NCI-H1436 treated with DMSO at 0.1 percent for 48 hours (cell line): ENCODE measurements at places on chromosomes 3 and 15.

DNA sequence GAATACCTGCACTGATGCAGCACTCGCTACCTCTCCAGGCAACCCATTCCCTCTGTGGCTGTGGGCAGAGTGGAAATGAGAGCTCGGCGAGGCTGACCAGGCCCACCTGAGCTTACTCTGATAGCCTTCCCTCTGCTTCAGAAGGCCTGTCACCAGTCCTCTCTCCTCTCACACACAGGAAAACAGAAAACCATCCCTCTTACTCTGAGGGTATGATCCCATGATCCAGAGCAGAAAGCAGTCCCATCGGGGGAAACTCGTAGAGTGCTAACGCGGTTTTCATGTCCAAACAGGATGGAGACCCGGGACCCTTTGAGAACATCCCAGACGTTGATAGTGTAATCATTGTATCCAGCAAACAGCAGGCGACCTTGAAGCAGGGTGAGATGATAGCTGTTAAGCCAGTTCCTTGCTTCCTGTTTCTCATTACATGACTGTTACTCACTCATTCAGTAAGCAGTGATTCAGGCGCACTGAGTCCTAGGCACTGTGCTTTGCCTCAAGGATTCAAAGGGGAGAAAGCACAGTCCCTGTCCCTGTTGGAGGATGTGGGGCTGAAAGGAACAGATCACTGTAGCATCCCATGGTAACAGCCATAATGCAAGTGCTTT is 11.8 kb upstream of the BCL2L10 start:
- DNase-seq: no peak

GRCh38 chr15:64678126-64678819 is 97.1 kb downstream of the RBPMS2 start:
- no peak for DNase-seq

GRCh38 chr3:105362021-105362665 is 4.6 kb upstream of the ALCAM start:
- DNase-seq: no peak

GRCh38 chr3:128343287-128344051 is 123.2 kb downstream of the DNAJB8 start:
- peak; percentile 20 for DNase-seq

- no peak for DNase-seq
These were observed 243.8 kb upstream of the TLE3 start for GRCh38 chr15:70341566-70341965.

DNA sequence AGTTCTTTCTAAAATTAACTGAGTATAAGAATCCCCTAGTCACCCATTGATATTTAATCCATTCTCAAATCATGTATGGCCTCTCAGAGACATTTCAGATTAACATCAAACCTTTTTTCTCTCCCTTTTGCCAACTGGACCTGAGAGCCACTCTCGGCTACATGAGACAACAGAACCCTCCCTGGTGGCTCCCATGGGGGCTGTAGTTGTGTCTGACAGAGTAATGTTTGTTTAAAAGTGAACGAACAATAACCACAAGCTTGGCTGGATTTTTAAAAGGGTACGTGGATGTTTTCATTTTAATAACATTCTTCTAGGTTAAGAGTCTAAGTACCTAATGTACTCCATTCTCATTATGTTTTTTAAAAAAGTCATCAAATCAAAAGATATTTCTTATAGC is 37.1 kb downstream of the P3H2 start:
- DNase-seq: no peak

- DNase-seq: no peak
These were observed 6.1 kb downstream of the SEMA3G start for GRCh38 chr3:52438579-52439425.

- DNase-seq: no peak
These were observed 1.9 kb downstream of the GATA2 start for GRCh38 chr3:128490915-128491690.

DNA sequence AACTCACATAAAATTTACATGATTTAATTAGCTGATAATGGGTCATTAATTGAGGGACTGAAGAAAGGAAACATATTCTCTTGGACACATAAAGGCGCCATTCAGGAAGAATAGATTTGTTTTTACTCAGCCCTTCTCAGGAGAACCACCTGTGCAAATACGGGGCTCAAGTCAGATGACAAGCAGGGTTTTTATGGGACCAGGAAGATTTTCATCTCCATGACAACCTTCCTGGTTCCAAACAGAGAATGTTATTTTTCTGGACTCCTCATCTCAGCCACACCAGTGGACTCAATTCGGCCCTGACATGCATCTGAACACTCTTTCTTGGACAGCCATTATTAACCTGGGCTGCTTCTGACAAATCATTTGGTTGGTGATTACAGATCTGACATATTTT is 120.5 kb downstream of the PDZRN3 start:
- DNase-seq: no peak

- DNase-seq: no peak
These were observed 77.3 kb upstream of the TSPAN3 start for GRCh38 chr15:77148191-77148590.

- no peak for DNase-seq
These were observed 36.3 kb upstream of the MYH15 start for GRCh38 chr3:108546692-108547091.

DNA sequence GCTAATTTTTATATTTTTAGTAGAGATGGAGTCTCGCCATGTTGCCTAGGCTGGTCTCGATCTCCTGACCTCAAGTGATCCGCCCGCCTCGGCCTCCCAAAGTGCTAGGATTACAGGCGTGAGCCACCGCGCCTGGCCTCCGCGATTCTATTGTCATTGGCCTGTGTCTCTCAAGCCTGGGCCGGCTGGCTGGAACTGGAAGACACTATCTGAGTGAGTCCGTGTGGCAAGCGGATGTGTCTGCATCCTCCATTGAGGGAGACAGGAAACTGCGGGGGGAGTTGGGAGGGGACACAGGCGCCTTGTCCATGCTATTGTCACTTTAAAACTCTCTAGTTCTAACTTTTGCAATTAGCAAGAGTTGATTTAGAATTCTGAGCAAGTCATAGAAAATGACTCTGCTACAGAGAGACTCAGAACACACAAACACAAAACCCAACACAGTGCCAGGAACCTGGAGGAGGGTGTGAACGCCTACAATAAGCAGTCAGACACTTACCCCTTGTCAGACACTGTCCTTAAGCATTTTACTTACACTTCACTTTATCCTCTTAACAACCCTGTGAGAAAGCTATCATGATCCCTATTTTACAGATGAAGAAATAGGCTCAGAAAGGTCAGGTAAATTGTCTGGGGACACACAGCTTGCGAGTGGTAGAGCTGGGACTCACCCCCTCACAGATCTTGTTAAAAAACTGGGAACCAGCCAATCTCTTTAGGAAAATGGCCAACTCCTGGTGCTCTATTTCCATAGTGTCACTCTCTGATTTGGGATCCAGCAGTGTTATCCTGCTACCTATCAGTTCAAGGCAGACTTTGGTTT is 38.7 kb downstream of the ANP32A start:
- DNase-seq: no peak

- no peak for DNase-seq
These were observed 398.8 kb upstream of the ATP10A start for GRCh38 chr15:26261966-26262365.

DNA sequence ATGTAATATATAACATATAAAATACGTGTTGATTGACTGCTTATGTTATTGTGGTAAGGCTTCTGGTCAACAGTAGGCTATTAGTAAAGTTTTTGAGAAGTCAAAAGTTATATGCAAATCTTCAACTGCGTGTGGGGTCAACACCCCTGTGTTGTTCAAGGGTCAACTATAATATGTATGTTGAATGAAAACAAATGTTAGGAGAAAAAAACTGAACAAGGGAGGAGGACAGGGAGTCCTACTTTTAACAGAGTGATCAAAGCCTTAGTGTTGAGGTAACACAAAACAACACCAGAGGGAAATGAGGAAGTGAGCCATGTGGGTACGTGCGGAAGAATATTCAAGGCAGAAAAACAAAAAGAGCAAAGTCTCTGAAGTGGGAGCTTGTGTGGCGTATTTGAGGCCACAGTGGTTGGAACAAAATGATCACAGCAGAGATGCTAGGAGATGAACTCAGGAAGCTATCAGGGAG is 62.5 kb downstream of the SFMBT1 start:
- no peak for DNase-seq

DNA sequence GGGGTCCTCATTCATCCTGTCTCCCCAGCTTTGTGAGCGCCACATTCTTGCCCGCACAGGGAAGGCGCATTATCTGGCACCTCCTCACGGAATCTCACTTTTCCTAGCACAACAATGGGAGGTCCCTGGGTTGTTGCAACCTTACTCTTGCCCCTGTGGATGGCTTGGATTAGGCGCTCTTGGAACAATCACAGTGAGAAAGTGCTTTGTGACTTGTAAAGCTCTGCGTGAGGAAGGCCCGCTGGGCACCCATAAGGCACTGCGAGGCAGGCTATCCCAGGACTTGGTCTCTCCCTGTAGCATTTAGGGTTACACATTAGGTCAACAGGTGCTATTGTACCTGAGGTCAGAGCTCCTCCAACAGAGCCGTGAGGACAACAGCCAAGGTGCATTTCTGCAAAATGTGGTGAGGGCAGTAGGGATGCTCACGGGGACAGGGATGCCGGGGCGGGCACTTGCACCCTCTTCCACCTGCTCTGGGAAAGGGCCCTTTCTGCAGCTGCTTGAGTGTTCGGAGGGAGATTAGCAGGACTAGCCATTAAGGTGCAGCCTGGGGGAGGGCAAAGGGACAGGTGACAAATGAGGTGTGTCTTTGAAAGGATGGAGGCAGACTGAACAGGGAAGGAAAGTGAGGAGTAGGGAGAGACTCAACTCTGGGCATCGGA is 13.9 kb upstream of the LRRC15 start:
- no peak for DNase-seq

GRCh38 chr3:29427266-29428103 is 146.6 kb downstream of the RBMS3 start:
- no peak for DNase-seq

- DNase-seq: no peak
These were observed 106.5 kb downstream of the ITPR1 start for GRCh38 chr3:4599612-4600011.

DNA sequence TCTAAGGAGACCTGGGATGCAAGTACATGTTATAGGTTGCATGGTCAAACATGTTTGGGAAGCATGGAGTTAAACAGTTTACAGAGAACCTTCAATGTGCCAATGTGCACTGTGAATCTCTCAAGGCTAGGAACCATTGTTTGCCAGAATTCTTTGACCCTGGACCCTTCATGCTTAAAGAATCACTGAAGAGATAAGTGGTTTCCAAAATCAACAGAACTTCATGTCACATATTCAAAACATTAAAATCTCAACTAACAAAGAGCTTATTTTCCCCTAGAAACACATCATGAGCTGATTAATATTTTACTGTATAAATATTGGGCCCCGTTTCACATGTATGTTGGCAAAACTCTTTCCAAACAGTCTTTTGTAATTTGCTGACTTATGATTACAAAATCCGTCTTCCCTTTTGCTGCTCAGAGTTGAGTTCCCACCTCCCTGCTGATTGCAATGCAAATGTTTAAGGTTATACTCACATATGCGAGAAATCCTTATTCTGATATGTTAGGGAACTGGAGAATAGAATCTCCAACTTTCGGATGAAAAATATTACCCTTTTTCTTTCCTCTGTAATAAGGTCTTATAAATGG is 380.2 kb downstream of the DIPK2A start:
- DNase-seq: no peak

DNA sequence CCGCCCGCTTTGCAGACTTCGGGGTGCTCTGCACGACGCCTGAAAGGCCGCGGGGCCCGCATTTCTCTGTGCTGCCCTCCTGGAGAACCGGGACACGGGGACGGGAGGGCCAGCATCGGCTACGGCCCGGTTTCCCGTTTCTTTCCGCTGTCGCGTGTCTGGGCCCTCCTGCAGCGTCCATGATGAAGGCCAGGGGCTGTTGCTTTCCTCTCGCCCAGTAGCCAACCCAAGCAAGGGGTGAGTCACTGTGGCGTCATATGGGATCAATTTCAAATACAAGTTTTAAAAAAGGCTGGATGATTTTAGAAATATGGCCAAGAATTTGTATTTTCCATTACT is 435 bp downstream of the SLC35G2 start:
- DNase-seq: no peak

GRCh38 chr3:145739926-145740325 is 421.1 kb downstream of the PLOD2 start:
- no peak for DNase-seq

DNA sequence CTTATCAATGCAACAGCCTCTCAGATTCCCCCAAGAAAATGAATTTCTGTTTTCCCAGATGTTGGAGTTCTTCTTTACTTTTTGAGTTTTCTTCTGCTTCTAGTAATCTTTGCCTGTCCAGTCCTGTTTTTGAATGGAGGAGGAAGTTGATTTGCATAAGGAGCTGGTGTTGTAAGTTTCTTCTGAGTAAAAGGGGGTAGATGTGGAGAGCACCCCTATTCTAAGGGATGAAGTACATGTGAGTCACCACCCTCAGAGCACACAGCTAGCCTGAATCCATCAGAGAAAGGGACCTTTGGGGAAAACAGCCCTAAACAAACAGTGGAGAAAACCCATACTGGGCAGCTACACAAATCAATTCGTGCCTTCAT is 34.5 kb downstream of the ACAA1 start:
- no peak for DNase-seq

GRCh38 chr15:32855942-32856341 is 138.1 kb downstream of the GREM1 start:
- no peak for DNase-seq

- DNase-seq: no peak
These were observed 389.4 kb downstream of the DIPK2A start for GRCh38 chr3:144361002-144361401.

- DNase-seq: no peak
These were observed 39.7 kb downstream of the CYP11A1 start for GRCh38 chr15:74327756-74328155.

DNA sequence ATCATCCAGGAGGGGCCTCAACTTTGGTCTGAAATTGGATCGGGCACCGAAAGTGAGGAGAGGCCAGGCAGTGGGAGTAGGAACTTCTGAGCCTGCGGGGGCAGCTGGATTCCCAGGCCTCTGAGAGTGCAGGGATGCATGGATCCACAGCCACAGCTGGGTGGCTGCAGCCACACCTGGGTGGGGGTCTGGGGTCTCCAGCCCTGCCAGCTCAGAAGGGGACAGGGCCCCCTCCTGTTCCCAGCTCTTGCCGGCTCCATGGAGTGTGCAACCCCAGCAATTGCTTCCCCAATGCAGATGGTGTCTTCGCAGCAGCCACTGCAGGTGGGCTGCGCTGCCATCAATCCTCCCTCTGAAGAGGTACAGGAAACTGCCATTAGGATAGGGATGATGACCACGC is 123.7 kb downstream of the BCHE start:
- DNase-seq: no peak

DNA sequence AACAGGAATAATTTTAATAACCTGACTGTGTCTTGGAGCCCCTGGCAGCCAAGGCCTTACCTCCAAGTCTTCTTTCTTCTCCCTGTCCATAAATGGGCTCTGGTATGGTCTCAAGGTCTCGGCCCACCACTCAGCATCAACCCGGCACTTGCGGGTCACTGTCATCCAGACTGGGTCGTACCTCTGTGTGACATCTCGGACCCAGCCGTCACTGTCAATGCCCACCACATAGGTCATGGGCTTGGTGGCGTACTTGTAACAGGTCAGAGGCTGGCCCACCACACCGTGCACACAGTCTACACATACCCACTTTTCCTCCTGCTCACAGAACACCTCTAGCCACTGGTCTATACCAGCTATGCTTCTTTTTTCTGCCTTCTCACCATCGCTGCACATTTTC is 20.4 kb downstream of the XPC start:
- DNase-seq: no peak
